ENCODE measurements at places on chromosomes 12 and 14.

- DNase-seq = no peak
Observed at GRCh38 chr12:25365340-25365730, 114.6 kb upstream of the KRAS start.

- no peak for DNase-seq
Observed at GRCh38 chr12:96039516-96039915, 4.1 kb upstream of the LTA4H start.

DNA sequence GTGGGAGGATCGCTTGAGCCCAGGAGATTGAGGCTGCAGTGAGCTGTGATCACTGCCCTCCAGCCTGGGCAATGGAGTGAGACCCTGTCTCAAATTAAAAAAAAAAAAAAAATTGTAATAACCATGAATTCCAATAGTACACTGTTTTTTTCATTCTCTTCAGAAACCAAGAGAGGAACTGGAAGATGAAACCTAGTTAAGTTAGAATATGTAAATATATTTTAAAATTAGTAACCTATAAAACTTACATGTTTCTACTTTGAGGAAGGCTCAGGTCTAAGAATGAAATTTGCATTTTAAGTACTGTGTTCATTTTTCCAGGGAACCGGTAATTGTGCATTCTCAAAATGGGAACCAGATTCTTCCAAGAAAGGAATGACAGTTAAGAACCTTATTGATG, 18.8 kb downstream of the KNTC1 start:
- DNase-seq = no peak

DNA sequence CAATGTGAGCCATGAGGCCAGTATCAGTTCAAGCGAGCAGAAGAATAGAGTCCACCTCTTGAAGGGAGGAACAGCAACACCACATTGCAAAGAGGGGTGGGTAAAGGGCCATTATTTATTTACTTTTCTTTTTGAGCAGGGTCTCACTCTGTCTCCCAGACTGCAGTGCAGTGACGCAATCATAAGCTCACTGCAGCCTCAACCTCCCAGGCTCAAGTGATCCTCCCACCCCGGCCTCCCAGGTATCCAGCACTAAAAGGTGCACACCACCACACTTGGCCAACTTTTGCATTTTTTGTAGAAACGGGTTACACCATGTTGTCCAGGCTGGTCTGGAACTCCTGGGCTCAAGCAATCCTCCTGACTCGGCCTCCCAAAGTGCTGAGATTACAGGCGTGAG, 42.9 kb upstream of the CIT start:
- DNase-seq = no peak

GRCh38 chr12:9127936-9128663, 12.4 kb upstream of the A2M start:
- DNase-seq = no peak
